Activated T-helper 2 cell treated with anti-CD3 and anti-CD28 coated beads, Interferon-gamma antibody, Interleukin-2, Interleukin-4, amounts not matched to agents 10 μg/mL and 5 μg/mL and 100 μg/mL, durations not matched to agents 14 hours and 24 hours and 36 hours (primary cell): ENCODE measurements at places on chromosomes 12 and 14. TPM values are rescaled to one million over a fixed set of nuclear protein-coding genes. Genes with fewer than 3 reads are reported as not detected.

DNA sequence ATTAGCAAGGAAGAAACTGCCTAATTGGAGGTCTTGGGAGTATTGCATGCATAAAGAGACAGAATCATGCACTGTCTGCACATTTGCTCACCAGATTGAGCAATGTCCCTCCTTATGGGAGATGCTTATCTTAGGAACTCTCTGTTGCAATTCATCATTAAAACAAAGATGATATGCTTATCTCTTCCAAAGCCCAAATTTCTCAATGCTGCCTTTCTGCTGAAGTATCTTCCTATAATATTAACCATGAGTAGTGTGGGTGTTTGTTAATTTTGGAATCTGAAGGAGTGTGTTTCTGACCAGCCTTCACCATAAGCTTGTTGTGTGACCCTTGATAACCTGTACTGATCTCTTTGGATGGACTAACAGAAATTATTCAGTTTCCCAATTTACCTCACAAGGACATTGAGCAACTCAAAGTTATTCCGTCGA lies 1257.6 kb upstream of the FLRT2 start:
- H3K27me3 ChIP-seq, result no peaks in the 10 kb centered on the region
- H3K4me3 ChIP-seq, result no peak overlapping the region
- no peak for DNase-seq

GRCh38 chr12:46244273-46244915 lies 24.4 kb downstream of the SLC38A1 start:
- H3K4me3 ChIP-seq, result no peak overlapping the region
- H3K36me3 ChIP-seq, result peaks cover 95% of the 10 kb centered on the region
- no peak for DNase-seq

DNA sequence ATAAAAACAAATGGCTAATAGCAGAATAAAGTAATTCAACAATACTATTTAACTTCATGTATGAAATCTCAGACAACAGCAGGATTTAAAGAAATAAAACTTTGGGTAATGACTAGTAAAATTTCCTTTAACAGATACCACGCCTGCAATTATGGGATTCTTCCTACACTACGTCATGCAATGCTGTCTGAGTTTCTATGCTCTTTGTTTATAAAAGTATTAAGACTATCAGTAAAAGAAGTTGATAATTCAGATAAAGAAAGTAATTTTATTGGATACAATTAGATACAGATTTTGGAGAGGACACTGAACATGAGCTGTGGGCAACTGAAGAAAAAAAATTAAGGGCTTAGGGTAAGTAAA lies 308.4 kb upstream of the LRFN5 start:
- H3K4me3 ChIP-seq, result no peak overlapping the region
- no peak for DNase-seq
- H3K36me3 ChIP-seq, result no peaks in the 10 kb centered on the region
- no peak overlapping the region for H3K27ac ChIP-seq

- H3K27me3 ChIP-seq, result no peaks in the 10 kb centered on the region
- no peak overlapping the region for H3K27ac ChIP-seq
- H3K36me3 ChIP-seq, result no peaks in the 10 kb centered on the region
- no peak for DNase-seq
- H3K4me1 ChIP-seq, result no peaks in the 10 kb centered on the region
These were observed 58.7 kb upstream of the PDE3A start for GRCh38 chr12:20309504-20310148.

- no peaks in the 10 kb centered on the region for H3K36me3 ChIP-seq
- no peak overlapping the region for H3K27ac ChIP-seq
- H3K4me1 ChIP-seq, result peaks cover 12% of the 10 kb centered on the region
- no peak overlapping the region for H3K4me3 ChIP-seq
- H3K27me3 ChIP-seq, result peaks cover 11% of the 10 kb centered on the region
These were observed 7.9 kb upstream of the SGPP1 start for GRCh38 chr14:63735720-63736119.

DNA sequence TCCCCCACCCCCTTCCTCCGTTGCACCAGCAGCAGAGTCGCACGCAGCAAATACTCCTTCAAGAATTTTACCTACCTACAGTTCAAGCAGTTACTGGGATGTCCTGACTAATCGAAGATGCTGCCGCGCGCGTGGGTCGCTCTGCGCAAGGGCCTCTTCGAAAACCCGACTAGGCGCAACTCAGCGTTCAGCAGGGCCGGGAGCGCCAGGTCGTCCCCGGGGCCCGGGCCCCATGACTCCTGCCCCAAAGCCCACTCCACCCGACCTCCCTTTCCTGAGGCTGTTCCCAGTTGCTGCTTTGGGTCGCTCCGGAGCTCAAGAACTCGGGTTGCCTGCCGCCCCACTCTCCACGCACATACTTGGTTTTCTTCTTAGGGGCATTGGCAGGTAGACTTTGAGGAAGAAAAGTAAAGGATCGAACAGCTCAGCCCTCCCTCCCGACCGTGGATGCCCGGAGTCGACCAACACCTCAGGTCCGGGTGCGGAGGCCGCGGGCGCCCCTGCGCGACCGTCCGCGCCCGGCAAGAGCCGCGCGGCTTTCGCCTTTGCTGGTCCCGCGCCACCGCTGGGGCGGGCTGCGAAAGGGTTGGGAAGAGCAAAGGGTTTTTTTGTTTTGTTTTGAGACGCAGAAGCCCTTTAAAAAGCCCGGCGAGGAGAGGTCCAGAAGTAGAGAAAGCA lies 1.9 kb downstream of the BMP4 start:
- no peak overlapping the region for H3K27ac ChIP-seq
- H3K27me3 ChIP-seq, result peaks cover 79% of the 10 kb centered on the region
- no peak for DNase-seq
- H3K36me3 ChIP-seq, result no peaks in the 10 kb centered on the region
- H3K4me1 ChIP-seq, result peaks cover 27% of the 10 kb centered on the region

- no peaks in the 10 kb centered on the region for H3K27me3 ChIP-seq
- no peaks in the 10 kb centered on the region for H3K4me1 ChIP-seq
- DNase-seq, result no peak
- no peak overlapping the region for H3K27ac ChIP-seq
These were observed 109.3 kb downstream of the NAV3 start for GRCh38 chr12:77940011-77940423.

GRCh38 chr12:65800937-65801336 lies 23.3 kb upstream of the HMGA2 start:
- H3K36me3 ChIP-seq, result no peaks in the 10 kb centered on the region
- no peak overlapping the region for H3K4me3 ChIP-seq
- H3K27ac ChIP-seq, result no peak overlapping the region
- H3K4me1 ChIP-seq, result no peaks in the 10 kb centered on the region

GRCh38 chr14:101561145-101561896 lies at the start of gene DIO3:
Gene DIO3, plus strand, starts transcription at chr14:101561495.
- H3K27me3 ChIP-seq, result peaks cover 56% of the 10 kb centered on the region
- no peak within 1 kb of the TSS for H3K4me3 ChIP-seq
- no peak within 1 kb of the TSS for H3K27ac ChIP-seq
- H3K36me3 ChIP-seq, result peaks cover 9% of the 10 kb centered on the region
- no peaks in the 10 kb centered on the region for H3K4me1 ChIP-seq

GRCh38 chr14:51562816-51563215 lies 88.9 kb upstream of the FRMD6 start:
- peaks cover 5% of the 10 kb centered on the region for H3K4me1 ChIP-seq
- no peak overlapping the region for H3K27ac ChIP-seq
- H3K27me3 ChIP-seq, result peaks cover 6% of the 10 kb centered on the region
- no peak for DNase-seq

GRCh38 chr12:59429766-59430165 lies 166.1 kb upstream of the SLC16A7 start:
- H3K4me1 ChIP-seq, result no peaks in the 10 kb centered on the region
- no peaks in the 10 kb centered on the region for H3K36me3 ChIP-seq
- no peak overlapping the region for H3K27ac ChIP-seq
- no peak for DNase-seq
- H3K27me3 ChIP-seq, result peaks cover 7% of the 10 kb centered on the region

DNA sequence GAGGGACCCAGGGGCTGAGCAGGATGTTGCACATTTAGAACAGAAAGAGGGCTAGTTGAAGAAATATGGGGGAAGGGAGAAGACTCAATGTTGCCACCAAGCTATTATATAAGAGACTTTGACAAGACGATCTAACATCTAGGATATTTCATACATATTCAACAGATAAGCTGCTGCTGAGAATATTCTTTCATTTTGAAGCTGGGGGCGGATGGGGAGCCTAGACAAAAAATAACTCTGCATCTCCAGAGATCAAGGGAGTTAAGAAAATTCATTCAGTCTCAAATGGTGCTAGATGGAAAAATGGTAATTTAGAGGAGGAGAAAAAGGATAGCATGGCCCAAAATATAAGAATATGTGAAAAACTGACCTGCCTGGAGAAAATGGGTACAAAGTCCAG lies 415.6 kb downstream of the MDGA2 start:
- no peaks in the 10 kb centered on the region for H3K27me3 ChIP-seq
- no peak overlapping the region for H3K27ac ChIP-seq
- no peaks in the 10 kb centered on the region for H3K36me3 ChIP-seq
- no peaks in the 10 kb centered on the region for H3K4me1 ChIP-seq

GRCh38 chr12:11069854-11070365 lies 7.8 kb upstream of the TAS2R46 start:
- no peak for DNase-seq
- no peaks in the 10 kb centered on the region for H3K27me3 ChIP-seq
- no peak overlapping the region for H3K27ac ChIP-seq
- H3K4me1 ChIP-seq, result no peaks in the 10 kb centered on the region
- H3K4me3 ChIP-seq, result no peak overlapping the region

GRCh38 chr12:62164036-62164435 lies 96.2 kb upstream of the USP15 start:
- H3K4me1 ChIP-seq, result no peaks in the 10 kb centered on the region
- DNase-seq, result no peak
- peaks cover 7% of the 10 kb centered on the region for H3K27me3 ChIP-seq
- no peak overlapping the region for H3K27ac ChIP-seq
- H3K4me3 ChIP-seq, result no peak overlapping the region

- no peak overlapping the region for H3K27ac ChIP-seq
- DNase-seq, result no peak
- no peaks in the 10 kb centered on the region for H3K27me3 ChIP-seq
- H3K36me3 ChIP-seq, result no peaks in the 10 kb centered on the region
- H3K4me3 ChIP-seq, result no peak overlapping the region
These were observed 165.6 kb upstream of the CAND1 start for GRCh38 chr12:67103521-67103920.

DNA sequence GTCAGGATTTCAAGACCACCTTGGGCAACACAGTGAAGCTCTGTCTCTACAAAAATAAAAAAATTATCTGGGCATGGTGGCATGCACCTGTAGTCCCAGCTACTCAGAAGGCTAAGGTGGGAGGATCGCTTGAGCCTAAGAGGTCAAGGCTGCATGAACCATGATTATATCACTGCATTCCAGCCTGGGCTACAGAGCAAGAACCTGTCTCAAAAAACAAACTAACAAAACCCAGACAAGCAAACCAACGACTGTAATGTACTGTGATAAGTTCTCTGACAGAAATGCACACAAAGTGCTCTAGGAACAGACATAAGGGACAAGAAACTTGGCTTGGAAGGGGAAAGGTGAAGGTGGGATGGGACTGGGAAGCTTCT lies 22.4 kb downstream of the ENTPD5 start:
- H3K27ac ChIP-seq, result no peak overlapping the region
- no peak overlapping the region for H3K4me3 ChIP-seq
- DNase-seq, result no peak
- H3K4me1 ChIP-seq, result no peaks in the 10 kb centered on the region

DNA sequence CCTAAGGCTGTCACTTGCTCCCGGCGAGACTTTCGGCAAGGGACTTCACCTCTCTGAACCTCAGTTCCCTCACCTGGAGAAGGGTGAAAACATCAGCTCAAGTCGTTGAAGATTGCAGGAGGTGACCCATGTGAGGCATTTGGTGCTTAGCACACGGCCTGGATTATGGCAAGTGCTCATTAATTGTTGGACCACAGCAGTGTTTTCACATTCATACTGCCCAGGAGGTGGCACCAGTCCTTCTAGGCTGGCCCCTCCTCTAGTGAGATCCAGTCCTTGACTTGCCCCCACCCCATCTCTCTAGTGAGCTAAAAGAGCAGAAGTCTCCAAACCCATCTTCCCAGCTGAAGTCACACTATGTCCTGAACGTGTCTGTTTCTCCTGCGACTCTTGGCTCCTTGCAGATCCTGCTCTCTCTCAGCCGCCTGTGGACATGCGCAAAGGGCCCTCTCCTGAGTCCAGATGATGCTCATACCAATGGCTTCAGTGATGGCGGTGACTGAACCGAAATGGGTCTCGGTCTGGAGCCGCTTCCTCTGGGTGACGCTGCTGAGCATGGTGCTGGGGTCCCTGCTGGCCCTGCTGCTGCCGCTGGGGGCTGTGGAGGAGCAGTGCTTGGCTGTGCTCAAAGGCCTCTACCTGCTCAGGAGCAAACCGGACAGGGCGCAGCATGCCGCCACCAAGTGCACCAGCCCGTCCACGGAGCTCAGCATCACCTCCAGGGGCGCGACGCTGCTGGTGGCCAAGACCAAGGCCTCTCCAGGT lies 1.6 kb downstream of the FICD start:
- H3K36me3 ChIP-seq, result peaks cover 34% of the 10 kb centered on the region
- peak overlapping the region; percentile 86 for H3K4me3 ChIP-seq
- DNase-seq, result no peak
- H3K4me1 ChIP-seq, result peaks cover 25% of the 10 kb centered on the region
- no peaks in the 10 kb centered on the region for H3K27me3 ChIP-seq

DNA sequence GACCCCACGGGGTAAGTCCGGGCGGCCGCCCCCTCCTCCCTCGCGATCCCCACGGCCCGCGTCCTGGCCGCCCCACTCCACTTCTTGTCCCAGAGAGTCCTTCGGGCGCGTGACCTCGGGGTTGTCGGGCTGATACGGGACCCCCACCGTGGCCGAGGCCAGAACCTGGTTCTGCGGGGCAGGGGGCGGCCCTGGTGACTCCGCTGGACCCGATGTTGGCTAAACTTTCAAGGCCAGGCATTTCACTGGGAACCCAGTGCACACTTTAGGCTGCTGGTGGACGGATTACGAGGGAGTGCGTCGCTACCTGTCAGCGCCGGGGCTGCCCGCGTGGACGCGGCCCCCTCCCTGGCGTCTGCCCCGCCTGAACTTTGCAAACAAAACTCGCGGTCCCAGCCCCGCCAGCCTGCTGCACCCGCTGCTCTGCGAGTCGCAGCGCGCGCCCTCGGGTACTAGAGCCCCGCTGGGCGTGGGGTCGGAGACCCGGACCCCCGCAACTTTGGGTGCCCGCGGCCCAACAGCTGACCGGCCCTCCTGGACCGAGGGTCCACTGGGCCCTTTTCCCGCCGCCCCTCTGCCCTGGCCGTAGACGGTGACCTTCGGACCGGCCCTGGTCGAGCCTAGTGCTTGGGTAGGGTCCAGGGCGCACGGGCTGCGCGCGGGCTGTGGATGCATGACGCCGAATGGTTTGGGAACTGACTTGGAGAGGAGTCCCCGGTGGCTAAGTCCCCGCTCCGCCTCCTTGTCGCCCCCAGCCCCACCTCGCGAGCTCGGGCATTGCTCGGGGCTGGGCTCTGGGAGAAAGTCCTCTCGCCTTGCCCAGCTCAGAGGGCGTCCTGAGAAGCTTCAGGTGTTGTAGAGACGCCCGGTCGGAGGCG lies 624 bp downstream of the RIN3 start:
- DNase-seq, result no peak
- no peaks in the 10 kb centered on the region for H3K36me3 ChIP-seq
- H3K27ac ChIP-seq, result no peak overlapping the region

The OTUB2 gene
- 2.1 and 2.3 TPM in 2 replicates for total RNA-seq

The SPIC gene
- not detected in 2 replicates for total RNA-seq

The PTPRQ gene
- not detected in 2 replicates for total RNA-seq

The ADAM21 gene
- not detected in 2 replicates for total RNA-seq

The RNASE1 gene
- total RNA-seq, result not detected in 2 replicates
